ENCODE measurements at places on chromosomes 11 and 22. TPM values are rescaled to one million over a fixed set of nuclear protein-coding genes. Genes with fewer than 3 reads are reported as not detected.
A peak's percentile ranks its signal among the peaks of the same experiment; 100 is the strongest.

TBX1 gene
- polyA plus RNA-seq = not detected

GRCh38 chr11:59833602-59834001 lies 11.7 kb downstream of the CBLIF start:
- H3K4me1 ChIP-seq = peaks cover 8% of the 10 kb centered on the region
- H3K4me3 ChIP-seq = no peak overlapping the region
- no peak overlapping the region for H3K27ac ChIP-seq
- no peaks in the 10 kb centered on the region for H3K27me3 ChIP-seq
- no peaks in the 10 kb centered on the region for H3K36me3 ChIP-seq

DNA sequence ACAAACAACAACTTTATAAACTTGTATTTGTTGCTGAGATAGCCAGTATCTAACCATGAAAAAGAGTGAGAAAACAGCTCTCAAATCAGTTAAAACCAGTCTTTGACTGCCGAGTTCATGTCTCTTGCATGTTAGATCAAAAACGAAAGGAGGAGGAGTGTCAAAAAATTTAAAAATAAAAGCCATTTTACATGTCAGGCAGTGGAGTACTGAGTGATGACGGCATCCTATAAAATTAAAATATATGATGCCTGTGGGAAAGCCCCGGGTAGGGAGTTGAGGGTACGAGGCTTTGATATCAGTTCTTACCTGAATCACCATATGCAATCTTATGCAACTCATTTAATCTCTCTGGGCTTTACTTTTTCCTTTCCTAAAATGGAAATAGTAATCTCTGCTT lies 117.3 kb downstream of the ETS1 start:
- H3K27ac ChIP-seq = peak overlapping the region; percentile 97
- peaks cover 66% of the 10 kb centered on the region for H3K36me3 ChIP-seq
- peaks cover 100% of the 10 kb centered on the region for H3K4me1 ChIP-seq
- peak overlapping the region; percentile 63 for H3K4me3 ChIP-seq
- DNase-seq = no peak

FGF4 gene
- polyA plus RNA-seq = not detected

ZBTB16 gene
- polyA plus RNA-seq = 50.3 TPM

DNA sequence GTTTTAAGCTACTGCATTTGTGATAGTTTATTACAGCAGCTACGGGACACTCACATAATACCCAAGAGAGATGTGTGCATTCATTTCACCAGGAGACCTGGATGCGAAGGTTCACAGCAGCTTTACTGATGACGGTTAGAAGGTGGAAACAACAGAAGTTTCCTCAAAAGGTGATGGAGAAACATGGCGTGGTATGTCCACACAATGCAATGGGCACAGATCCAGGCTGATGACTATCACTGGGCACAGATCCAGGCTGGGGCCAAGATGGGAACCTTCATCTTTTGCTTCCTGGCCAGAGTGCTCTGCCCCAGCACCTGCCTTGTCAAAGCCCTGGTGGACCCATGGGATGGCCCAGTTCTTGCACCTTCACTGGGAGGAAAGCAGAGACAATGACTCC lies 30.6 kb upstream of the RFPL3 start:
- H3K27ac ChIP-seq = no peak overlapping the region
- H3K4me1 ChIP-seq = no peaks in the 10 kb centered on the region
- no peak for DNase-seq
- H3K27me3 ChIP-seq = peaks cover 8% of the 10 kb centered on the region
- H3K4me3 ChIP-seq = no peak overlapping the region
- peaks cover 1% of the 10 kb centered on the region for H3K36me3 ChIP-seq

- H3K36me3 ChIP-seq = peaks cover 14% of the 10 kb centered on the region
- no peaks in the 10 kb centered on the region for H3K27me3 ChIP-seq
- H3K27ac ChIP-seq = no peak overlapping the region
- peaks cover 5% of the 10 kb centered on the region for H3K4me1 ChIP-seq
Measured at GRCh38 chr11:223884-224283, 12.3 kb downstream of the SIRT3 start.

KBTBD3 gene
- polyA plus RNA-seq = 11.1 TPM

DNA sequence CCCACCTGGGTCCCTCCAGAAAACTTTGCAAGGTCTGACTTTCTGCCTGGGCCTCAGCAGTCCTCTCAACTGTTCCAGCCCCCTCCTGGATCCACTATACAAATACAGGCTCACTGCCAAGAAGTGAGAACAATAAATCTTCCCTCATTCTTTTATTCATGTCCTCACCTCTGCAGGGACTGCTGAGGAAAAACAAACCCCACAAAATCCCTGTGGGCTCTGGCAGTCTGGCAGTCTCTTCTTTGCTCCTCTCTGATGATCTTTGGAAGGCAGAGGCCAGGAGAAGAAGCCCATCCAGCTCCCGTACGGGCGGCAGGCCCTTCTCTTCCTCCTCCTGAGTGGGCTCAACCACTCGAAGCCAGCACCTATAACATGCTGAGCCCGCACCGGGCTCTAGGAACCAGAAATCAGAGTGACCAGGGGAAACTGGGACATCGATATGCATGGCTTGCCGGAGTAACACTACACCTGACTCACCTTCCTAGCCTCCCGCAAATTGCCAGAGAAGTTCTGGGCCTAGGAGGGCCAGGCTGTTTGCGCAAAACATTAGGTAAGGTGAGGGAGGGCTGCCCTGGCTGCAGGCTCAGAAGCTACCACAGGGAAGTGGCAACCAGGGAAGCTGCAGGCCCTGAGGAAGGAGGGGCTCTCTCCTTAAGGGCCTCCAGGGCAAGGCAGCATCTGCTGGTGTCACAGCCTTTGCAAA lies 24.2 kb downstream of the TMPRSS5 start:
- no peak overlapping the region for H3K4me3 ChIP-seq
- no peak for DNase-seq
- no peaks in the 10 kb centered on the region for H3K27me3 ChIP-seq

- no peaks in the 10 kb centered on the region for H3K36me3 ChIP-seq
- no peaks in the 10 kb centered on the region for H3K27me3 ChIP-seq
- no peak overlapping the region for H3K27ac ChIP-seq
Measured at GRCh38 chr11:115720602-115721245, 216.5 kb upstream of the CADM1 start.

ELFN2 gene
- polyA plus RNA-seq = not detected

GRCh38 chr11:95156916-95157541 lies 67.4 kb downstream of the ENDOD1 start:
- no peak for DNase-seq
- H3K27ac ChIP-seq = no peak overlapping the region
- no peak overlapping the region for H3K4me3 ChIP-seq
- no peaks in the 10 kb centered on the region for H3K27me3 ChIP-seq

GRCh38 chr22:39913321-39913720 lies 12.4 kb downstream of the GRAP2 start:
- no peak overlapping the region for H3K27ac ChIP-seq
- peaks cover 80% of the 10 kb centered on the region for H3K4me1 ChIP-seq
- H3K36me3 ChIP-seq = peaks cover 10% of the 10 kb centered on the region
- no peak overlapping the region for H3K4me3 ChIP-seq
- H3K27me3 ChIP-seq = no peaks in the 10 kb centered on the region
- DNase-seq = no peak

ISX gene
- not detected for polyA plus RNA-seq

PKDREJ gene
- polyA plus RNA-seq = 0.03 TPM

GRCh38 chr11:75386942-75387630 lies 12.2 kb upstream of the RPS3 start:
- H3K27me3 ChIP-seq = peaks cover 33% of the 10 kb centered on the region
- H3K36me3 ChIP-seq = no peaks in the 10 kb centered on the region
- no peak overlapping the region for H3K4me3 ChIP-seq
- no peak for DNase-seq

SLC22A6 gene
- polyA plus RNA-seq = not detected

DNA sequence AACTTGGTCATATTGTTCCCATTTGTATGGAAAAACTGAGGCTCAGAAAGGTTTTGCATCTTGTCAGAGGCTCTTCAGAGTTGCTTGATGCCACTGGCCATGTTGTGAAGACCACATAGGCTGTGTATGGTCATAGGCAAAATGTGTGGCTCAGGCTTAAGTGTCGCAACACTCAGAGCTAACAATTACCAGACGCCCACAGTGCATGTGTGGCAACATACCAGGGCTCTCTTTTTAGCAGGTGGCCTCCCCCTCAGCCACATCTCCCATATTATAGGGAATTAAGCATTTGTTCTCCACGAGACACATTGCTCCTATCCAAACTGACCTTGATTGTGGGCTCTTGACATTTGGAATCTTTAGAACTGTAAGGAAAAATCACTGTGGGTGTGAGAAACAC lies 802.5 kb downstream of the DLG2 start:
- no peaks in the 10 kb centered on the region for H3K4me1 ChIP-seq
- H3K27ac ChIP-seq = no peak overlapping the region
- no peak overlapping the region for H3K4me3 ChIP-seq
- DNase-seq = no peak

DNA sequence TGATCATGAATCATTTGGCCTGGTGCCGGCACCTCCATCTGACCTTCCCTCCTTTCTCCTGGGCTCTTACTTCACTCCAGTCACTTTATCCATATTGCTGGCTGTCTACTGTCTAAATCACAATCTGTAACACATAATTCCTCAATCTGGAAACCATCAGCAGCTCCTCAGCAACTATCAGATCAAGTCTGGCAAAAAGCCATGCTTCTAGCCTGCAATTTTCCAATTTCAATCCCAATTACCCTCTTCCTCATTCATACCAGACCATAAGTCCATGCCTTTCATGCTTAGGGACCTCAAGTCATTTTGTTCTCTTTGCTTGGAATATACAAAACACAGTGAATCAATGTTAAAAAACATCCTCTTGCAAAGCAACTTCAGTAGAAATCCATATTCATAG lies 882.8 kb upstream of the ANO3 start:
- no peak overlapping the region for H3K27ac ChIP-seq
- H3K4me1 ChIP-seq = no peaks in the 10 kb centered on the region
- H3K27me3 ChIP-seq = no peaks in the 10 kb centered on the region
- H3K36me3 ChIP-seq = no peaks in the 10 kb centered on the region
- no peak overlapping the region for H3K4me3 ChIP-seq

PDXP gene
- 4.0 TPM for polyA plus RNA-seq

DNA sequence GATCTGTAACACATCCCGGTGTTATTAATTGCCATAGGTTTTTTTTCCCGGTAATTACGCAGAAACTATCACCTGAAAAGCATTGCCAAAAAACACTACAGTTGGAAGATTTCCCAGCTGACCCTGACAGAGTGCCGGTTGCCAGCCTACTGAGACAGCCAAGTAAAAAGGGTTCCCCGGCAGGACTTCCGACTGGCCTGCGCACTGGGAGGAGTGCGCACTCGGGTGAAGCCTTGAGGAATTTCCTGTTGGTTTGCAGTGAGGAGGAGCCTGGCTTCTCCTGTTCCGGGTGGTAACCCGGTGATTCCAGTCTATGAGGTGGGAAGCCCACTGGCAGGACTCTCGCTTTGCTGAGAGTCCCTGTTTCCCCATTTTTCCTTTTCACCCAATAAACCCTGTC lies 52.1 kb downstream of the CNTF start:
- H3K4me3 ChIP-seq = no peak overlapping the region
- peaks cover 6% of the 10 kb centered on the region for H3K27me3 ChIP-seq
- H3K36me3 ChIP-seq = no peaks in the 10 kb centered on the region
- DNase-seq = no peak
- no peaks in the 10 kb centered on the region for H3K4me1 ChIP-seq

DNA sequence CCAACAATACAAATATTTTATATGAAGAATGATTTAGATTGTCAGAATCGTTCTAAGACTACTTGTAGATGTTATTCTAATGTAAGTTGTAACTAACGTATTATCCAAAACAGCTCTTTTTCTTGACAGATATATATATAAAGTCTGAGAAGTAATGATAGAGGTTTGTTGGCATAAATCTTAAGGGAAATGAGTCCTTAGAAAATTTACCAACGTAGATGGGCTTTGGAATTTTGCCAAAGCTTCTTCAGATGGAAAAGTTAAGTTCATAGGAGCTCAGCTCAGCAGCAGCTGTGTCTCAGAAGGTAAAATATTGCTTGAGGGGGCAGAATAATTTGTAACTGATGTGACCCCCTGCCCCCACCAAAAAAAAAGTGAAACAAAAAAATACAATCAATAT lies 66.7 kb downstream of the BID start:
- DNase-seq = no peak
- no peak overlapping the region for H3K27ac ChIP-seq
- peaks cover 21% of the 10 kb centered on the region for H3K4me1 ChIP-seq
- no peak overlapping the region for H3K4me3 ChIP-seq

CADM1 gene
- polyA plus RNA-seq = not detected

DNA sequence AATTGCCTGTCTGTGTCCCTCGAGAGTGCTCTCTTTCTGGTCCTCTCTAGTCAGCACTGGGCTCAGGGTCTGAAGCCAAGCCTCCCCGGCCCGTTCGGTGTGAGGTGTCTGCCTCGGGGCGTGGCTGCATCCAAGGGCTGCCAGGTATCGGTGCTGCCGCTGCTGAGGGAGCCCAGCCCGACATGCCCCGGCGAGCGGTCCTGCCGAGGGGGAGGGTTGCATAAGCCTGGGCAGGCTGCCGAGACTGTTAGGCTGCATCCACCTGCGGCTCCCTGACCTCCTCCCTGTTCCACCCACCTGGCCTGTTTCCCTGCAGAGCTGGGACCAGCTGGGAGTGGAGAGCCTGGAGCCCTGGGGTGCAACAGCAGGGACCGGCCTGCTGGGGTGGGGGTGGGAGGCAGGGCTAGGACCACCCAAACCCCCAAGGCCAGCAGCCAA lies 6.3 kb downstream of the OVOL1 start:
- H3K27me3 ChIP-seq = peaks cover 55% of the 10 kb centered on the region
- DNase-seq = no peak
- H3K4me3 ChIP-seq = no peak overlapping the region
- no peaks in the 10 kb centered on the region for H3K36me3 ChIP-seq
- H3K27ac ChIP-seq = no peak overlapping the region

- H3K4me3 ChIP-seq = no peak overlapping the region
- H3K27me3 ChIP-seq = peaks cover 11% of the 10 kb centered on the region
- no peak overlapping the region for H3K27ac ChIP-seq
- no peaks in the 10 kb centered on the region for H3K4me1 ChIP-seq
- H3K36me3 ChIP-seq = no peaks in the 10 kb centered on the region
Measured at GRCh38 chr22:34972191-34972897, 93.6 kb upstream of the ISX start.

CRYBB3 gene
- not detected for polyA plus RNA-seq

GRCh38 chr11:113568566-113568965 lies 93.4 kb upstream of the DRD2 start:
- H3K27ac ChIP-seq = no peak overlapping the region
- no peaks in the 10 kb centered on the region for H3K36me3 ChIP-seq
- DNase-seq = no peak
- no peak overlapping the region for H3K4me3 ChIP-seq
- peaks cover 43% of the 10 kb centered on the region for H3K27me3 ChIP-seq

DNA sequence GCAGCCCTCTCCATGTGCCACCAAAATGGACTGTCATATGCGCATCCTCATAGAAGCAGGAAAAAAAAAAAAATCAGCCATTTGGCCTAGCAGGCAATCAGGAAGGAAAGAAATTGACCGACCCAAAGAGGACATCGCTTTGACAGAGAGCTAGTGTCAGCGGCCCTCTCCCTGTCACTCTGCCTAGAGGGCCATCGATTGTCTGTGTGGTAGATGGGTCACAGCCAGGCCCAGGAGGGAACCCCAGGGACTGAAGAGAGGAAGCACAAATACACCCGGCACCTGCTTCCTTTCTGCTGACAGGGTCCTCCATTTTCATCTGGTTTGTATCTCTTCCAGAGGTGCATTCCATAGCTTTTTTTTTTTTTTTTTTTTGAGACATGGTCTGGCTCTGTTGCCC lies 21.8 kb downstream of the VPS37C start:
- no peaks in the 10 kb centered on the region for H3K27me3 ChIP-seq
- H3K36me3 ChIP-seq = peaks cover 14% of the 10 kb centered on the region
- H3K4me3 ChIP-seq = no peak overlapping the region
- no peak overlapping the region for H3K27ac ChIP-seq

GGT5 gene
- polyA plus RNA-seq = not detected

GRCh38 chr22:37222440-37222971 lies 10.2 kb upstream of the SSTR3 start:
- peak overlapping the region; percentile 91 for H3K4me3 ChIP-seq
- peak; percentile 73 for DNase-seq
- no peaks in the 10 kb centered on the region for H3K27me3 ChIP-seq
- H3K27ac ChIP-seq = peak overlapping the region; percentile 97
- peaks cover 11% of the 10 kb centered on the region for H3K36me3 ChIP-seq
- H3K4me1 ChIP-seq = peaks cover 77% of the 10 kb centered on the region
